ENCODE measurements at places on chromosomes 2 and 18. TPM values are rescaled to one million over a fixed set of nuclear protein-coding genes. Genes with fewer than 3 reads are reported as not detected.

Gene AFF3
- total RNA-seq = 57.3 TPM

Gene DSC1
- total RNA-seq = not detected

Gene DNAJC10
- 76.2 TPM for total RNA-seq

Gene EGR4
- not detected for total RNA-seq

Gene TBR1
- not detected for total RNA-seq

Gene CD226
- 5.4 TPM for total RNA-seq

Gene AGXT
- total RNA-seq = not detected

Gene LYPD6
- 0.47 TPM for total RNA-seq

Gene SERPINB3
- total RNA-seq = not detected

Gene MOGAT1
- 3.2 TPM for total RNA-seq

Gene GLI2
- 3.3 TPM for total RNA-seq

Gene ILKAP
- total RNA-seq = 43.4 TPM

- no peak for DNase-seq
These were observed 34.5 kb upstream of the ARL5A start for GRCh38 chr2:151862700-151863099.

DNA sequence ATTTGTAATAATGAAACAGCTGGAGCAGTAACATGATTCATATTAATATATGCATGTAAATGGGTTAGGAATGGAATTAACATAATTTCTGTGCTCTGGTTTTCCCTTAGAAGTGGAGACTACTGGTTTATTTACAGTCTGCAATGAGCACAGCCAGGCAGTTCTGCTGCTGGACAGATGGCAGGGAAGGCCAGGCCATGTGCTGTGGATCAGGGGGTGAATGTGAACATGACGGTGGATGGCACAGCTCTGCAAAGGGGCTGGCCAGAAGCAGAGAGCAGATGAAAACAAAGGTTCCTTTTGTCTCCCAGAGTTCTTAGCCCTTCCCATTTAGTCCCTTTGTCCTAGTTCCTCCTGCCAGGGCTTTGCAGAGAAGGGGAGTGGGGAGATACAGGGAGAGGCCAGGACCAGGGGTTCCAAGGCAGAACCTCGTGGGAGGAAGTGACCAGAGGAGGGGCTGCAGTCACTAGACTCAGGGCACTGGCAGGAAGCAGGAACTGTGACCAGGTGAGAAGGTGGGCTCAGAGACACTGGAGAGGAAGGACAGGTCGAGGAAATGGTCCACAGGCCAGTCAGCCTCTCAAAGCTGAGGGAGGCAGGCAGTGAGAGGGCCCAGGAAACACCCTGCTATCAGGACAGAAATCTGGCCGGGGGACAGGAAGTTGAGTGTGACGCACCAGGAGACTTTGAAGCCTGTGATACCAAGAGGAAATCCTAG is 112.9 kb upstream of the ATP8B1 start:
- DNase-seq = no peak

DNA sequence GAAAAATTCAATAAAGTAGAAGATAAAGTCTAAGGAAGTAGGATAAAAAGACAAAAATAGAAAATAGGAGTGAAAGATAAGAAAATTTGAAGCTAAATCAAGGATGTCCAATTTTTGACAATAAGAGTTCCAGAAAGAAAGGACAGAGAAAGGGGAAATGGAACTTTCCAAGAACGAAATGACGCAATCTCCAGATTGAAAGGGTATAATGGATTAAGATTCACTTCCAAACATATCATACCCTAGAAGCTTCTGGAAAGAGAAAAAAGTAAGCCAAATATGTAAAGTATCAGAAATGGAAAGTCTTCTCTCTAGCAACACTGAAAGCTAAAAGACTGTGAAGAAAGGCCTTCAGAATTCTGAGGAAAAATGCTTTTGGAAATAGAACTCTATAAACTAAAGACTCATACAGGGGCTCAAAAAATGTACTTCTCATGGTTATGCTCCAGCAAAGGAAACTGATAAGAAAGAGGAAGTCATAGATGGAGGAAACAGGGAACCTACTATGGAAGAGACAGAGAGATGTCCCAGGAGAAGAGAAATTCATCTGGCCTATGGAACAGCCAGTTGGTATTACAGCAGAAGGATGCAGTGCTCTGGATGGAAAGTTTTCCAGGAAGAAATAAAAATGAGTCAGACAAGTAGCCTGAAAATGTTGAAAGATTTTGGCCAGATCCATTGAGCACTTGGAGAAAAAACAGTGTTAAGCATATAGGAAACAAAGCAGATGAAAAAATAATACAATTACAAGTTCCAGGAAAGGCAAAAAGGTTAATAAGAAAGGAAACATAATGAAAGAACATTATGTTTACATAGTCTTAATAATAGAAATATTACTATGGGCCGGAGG is 20.1 kb downstream of the CASP8 start:
- no peak for DNase-seq

DNA sequence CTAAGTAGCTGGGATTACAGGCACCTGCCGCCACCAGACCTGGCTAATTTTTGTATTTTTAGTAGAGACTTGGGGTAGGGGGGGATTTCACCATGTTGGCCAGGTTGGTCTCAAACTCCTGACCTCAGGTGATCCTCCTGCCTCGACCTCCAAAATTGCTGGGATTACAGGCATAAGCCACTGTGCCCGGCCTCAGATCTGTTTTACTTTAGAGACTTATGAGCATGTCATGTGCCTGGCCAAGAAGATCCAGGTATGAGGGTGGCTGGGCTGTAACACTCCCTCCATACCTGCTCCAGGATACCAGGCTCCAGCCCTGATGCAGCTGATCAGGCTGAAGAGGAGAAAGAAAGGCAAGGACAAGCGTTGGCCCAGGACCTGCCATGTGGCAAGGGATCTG is 125.0 kb downstream of the LPIN1 start:
- no peak for DNase-seq

GRCh38 chr2:51903728-51904127 is 871.8 kb upstream of the NRXN1 start:
- DNase-seq = no peak

GRCh38 chr2:183996825-183997793 is 601.2 kb upstream of the ZNF804A start:
- DNase-seq = no peak

- DNase-seq = peak; percentile 64
These were observed 796 bp downstream of the SPIRE1 start for GRCh38 chr18:12656938-12657683.

DNA sequence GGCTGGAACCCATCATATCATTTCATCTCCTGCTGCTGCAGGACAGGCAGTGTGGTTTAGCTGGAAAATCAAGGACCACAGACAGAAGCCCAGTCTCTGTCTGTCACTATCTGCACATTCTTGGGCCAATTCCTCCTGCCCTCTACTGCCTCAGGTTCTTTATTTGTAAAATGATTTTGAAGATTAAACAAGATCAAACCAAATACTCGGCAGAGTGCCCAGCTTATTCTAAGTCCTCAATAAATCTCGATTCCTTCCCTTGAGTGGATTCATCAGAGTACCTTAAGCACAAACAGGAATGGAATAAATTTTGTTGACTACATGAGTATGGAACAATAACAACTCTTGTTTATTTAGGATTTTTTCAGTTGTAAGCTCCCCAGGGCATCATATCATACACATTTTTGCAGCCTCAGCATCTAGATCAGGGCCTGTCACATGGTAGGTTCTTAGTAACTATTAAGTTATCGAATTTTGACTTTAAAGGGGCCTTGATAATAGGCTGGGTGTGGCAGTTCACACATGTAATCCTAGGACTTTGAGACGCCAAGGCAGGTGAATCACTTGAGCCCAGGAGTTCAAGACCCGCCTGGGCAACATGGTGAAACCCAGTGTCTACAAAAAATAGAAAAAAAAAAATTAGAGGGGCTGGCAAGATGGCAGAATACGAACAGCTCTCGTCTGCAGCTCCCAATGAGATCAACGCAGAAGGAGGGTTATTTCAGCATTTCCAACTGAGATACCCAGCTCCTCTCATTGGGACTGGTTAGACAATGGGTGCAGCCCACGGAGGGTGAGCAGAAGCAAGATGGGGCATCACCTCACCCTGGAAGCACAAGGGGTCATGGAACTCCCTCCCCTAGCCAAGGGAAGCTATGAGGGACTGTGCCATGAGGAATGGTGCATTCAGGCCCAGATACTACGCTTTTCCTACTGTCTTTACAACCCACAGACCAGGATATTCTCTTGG is 11.1 kb downstream of the RHOB start:
- no peak for DNase-seq

- no peak for DNase-seq
These were observed 19.7 kb downstream of the STARD7 start for GRCh38 chr2:96188821-96189526.

GRCh38 chr2:102021779-102022178 is 30.0 kb downstream of the IL1R2 start:
- DNase-seq = no peak

DNA sequence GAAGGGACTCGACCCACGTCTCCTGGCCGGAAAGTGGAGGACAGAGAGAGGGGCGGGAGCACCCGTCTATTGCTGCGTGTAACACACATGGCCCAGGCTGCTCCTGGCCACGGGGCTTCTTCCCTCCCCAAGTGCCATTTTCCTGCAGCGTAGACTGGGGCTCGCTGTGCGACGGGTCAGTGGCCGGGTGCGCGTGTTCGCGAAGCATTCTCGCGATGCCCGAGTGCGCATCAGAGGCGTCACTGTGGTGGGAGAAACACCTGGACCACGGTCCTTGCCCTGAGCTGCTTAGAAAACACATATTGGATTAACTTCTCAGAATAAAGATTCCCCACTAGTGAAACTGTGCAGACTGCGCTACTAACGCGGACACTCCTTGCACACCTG is 200.8 kb downstream of the EIPR1 start:
- DNase-seq = no peak

DNA sequence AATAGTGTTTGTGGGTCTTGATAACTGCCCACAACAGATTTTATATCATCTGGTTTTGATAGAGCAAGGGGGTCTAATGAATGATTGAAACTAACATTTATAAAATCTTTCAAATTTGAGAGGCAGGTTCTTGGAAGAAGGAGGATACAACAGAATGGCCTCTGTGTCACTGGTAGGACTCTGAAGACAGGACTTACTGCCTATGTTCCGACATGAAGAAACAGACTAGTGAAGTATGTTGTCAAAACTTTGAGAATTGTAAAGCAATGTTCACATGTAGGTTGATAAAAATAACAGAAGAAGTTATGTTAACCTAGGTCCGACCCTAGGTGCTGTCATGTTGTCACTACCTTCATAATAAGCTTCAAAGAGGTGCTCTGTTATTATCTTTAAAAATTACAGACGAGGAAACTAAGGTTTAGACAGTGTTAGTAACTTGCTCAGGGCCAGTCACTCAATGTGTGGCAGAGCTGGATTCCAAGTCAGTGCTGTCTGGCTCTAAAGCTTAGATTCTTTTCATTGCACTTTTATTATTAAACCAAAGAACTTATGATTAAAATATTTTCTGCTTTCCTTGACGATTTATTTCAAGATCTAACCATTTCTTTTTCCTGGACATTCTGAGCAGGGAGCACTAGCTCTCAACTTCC is 146.2 kb downstream of the RPIA start:
- no peak for DNase-seq

GRCh38 chr2:67576991-67577390 is 179.9 kb downstream of the ETAA1 start:
- DNase-seq = no peak

DNA sequence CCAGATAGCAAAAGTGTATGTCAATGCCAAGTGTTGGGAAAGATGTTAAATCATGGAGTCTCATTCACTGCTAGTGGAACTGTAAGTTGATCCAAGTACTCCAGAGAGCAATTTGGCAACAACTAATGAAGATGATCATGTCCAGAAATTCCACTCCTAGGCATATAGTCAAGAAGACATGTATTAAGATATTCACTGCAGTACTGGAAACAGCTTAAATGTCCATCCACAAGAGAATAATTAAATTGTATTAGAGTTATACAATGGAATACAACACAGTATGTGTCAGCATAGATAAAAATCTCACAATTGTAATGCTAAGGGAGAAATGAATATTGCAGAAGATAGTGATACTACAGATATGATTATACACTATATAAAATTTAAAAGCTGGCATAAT is 15.2 kb upstream of the LBH start:
- no peak for DNase-seq

- no peak for DNase-seq
These were observed 331.3 kb upstream of the PKDCC start for GRCh38 chr2:41716497-41716896.

- DNase-seq = peak; percentile 34
These were observed 98.3 kb upstream of the HDAC4 start for GRCh38 chr2:239498981-239499634.

- DNase-seq = no peak
These were observed 112.6 kb downstream of the EHBP1 start for GRCh38 chr2:62817995-62818713.

- no peak for DNase-seq
These were observed 28.7 kb downstream of the LBH start for GRCh38 chr2:30259827-30260679.

DNA sequence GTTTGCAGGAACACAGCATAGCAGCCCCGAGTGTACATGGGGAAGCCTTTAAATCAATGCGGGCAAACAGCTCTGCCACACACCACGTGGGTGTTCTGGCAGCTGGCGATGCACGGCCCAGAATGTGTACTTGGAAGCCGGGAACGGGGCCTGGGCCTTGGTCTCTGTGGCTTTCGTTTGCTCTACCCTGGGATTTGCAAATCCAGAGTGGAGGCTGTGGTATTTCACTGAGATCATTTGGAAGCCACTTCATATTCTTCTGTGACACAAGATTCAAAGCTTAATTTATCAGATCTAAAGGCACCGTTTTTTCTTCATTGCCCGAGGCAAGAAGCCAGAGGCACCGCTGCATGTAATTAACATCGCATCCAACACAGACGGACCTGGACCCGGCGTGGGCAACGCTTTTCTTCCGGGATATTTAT is 246.3 kb upstream of the MYT1L start:
- no peak for DNase-seq

DNA sequence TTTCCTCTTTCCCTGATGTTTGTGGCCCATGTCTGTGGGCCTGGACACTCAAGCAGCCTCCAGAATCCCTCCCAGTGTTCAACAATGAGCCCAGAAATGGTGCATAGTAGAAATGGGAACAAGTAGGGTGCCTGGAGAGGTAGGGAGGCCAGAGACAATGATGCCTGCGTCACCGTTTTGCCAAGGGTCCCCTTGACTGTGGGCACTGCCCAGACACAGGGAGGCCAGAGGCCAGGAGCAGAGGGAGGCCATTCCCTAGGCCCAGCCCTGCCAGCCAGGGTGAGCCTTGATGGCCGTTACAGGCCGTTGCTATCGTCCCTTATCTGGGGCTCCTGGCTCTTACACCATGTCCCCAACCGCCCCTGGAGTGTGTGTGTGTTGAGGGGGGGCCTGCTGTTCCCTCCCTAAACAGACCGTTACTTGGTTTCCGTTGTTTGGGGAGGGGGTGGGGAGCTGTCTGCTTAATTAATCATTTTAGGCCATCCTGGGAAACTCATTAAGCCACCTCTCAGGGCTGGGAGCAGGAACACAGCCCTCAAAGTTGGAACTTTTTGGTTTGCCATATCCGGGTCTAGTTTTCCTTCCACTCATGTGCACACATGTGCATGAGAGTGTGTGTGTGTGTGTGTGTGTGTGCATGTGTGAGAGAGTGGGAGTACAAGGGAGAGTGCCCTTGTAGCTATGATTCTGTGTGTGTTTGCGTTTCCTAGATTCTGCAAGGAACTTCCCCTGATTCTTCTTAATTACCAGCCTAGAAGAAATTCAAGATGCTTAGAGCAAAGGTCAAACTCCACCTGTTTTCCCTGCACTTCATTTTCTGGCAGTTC is 135.2 kb upstream of the HAAO start:
- no peak for DNase-seq

- no peak for DNase-seq
These were observed 82.4 kb upstream of the TGIF1 start for GRCh38 chr18:3367491-3368091.

All from lower lobe of right lung (tissue), 2 donors.